ENCODE measurements at places on chromosomes 1 and 21.
A peak's percentile ranks its signal among the peaks of the same experiment; 100 is the strongest.

- DNase-seq, result no peak
Observed at GRCh38 chr1:182596934-182597333, 7.3 kb downstream of the RGS16 start.

GRCh38 chr1:165162671-165163241, 193.8 kb downstream of the LMX1A start:
- DNase-seq, result peak; percentile 44

- no peak for DNase-seq
Observed at GRCh38 chr1:20126041-20126805, 6.9 kb upstream of the PLA2G2D start.

DNA sequence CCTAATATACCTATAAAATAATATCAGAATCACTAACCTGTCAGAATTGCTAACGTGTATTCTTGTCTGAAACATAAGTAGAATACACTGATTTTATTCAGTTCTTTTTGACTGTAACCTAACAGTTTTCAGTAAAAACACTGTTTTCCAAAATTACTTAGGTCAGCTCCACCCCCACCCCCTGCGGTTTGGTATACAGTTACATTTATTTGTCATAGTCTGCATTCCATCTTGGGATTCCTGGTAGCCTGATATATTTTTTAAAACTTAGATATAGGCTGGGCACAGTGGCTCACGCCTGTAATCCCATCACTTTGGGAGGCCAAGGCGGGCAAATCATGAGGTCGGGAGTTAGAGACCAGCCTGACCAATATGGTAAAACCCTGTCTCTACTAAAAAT, 19.8 kb upstream of the ABCD3 start:
- no peak for DNase-seq

- no peak for DNase-seq
Observed at GRCh38 chr1:108575375-108575774, 15.5 kb downstream of the EEIG2 start.

- DNase-seq, result no peak
Observed at GRCh38 chr1:92929461-92929860, 31.8 kb downstream of the DIPK1A start.

GRCh38 chr21:45788198-45788597, 144.7 kb downstream of the PCBP3 start:
- no peak for DNase-seq

DNA sequence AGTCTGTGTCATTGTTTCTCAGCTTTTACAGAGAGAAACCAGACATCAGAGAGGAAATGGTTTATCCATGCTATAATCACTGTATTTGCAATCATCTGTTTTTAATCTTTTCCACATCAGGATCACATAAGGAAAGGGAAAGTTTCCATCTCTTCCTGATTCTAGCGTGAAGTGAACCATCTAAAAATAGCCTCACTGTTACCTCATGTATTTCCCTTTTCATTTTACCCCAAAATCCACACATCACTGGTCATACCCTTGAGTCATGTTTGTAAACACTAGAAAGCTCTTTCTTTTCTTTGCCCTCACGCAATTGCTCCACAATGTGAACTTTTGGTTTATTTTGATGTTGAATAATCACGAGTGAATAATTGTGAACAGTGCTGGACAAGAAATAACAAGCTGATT, 146.0 kb downstream of the PLA2G4A start:
- no peak for DNase-seq

DNA sequence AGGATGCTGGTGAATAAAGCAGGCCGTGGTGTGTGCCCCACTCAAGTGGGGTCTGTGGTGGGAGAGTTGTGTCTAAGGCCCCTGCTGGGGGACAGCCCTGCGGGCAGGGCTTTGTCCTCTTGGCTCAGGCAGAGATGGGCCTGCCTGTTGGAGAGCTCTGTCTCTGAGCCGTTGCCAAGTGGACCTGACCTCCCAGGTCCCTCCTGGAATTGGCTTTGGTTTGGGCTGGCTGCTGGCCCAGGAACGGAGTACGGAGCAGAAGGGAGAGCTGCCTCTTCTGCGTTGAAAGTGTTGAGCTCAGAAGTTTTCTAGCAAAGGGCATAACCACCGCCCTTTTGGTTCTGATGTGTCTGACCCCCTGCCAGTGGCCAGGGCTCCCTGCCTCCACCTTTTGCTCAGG, 153.9 kb downstream of the PEX14 start:
- peak; percentile 85 for DNase-seq
